ENCODE measurements at places on chromosomes 6 and 20. TPM values are rescaled to one million over a fixed set of nuclear protein-coding genes. Genes with fewer than 3 reads are reported as not detected.

Gene CUL9
- 39.2 TPM for total RNA-seq

Gene SAMD10
- total RNA-seq, result 0.87 TPM

Gene CYP39A1
- 0.44 TPM for total RNA-seq

Gene ASIP
- total RNA-seq, result not detected

Gene ZMYND8
- 16.5 TPM for total RNA-seq

Gene SLC16A10
- 0.33 TPM for total RNA-seq

Gene ANGPT4
- total RNA-seq, result not detected

Gene SIRPB1
- 0.25 TPM for total RNA-seq

Gene CENPW
- total RNA-seq, result 14.5 TPM

Gene BACH2
- total RNA-seq, result 0.55 TPM

Gene TREM2
- not detected for total RNA-seq

Gene HCRTR2
- not detected for total RNA-seq

Gene SSTR4
- not detected for total RNA-seq

Gene HSPA12B
- total RNA-seq, result 0.12 TPM

Gene EDEM2
- 56.7 TPM for total RNA-seq

Gene GINS1
- 6.0 TPM for total RNA-seq

Gene CCN6
- not detected for total RNA-seq

Gene RAD21L1
- total RNA-seq, result not detected

Gene PLAGL2
- 2.9 TPM for total RNA-seq

Gene IPCEF1
- under 0.01 TPM for total RNA-seq
